ENCODE measurements at places on chromosomes 3 and 15. TPM values are rescaled to one million over a fixed set of nuclear protein-coding genes. Genes with fewer than 3 reads are reported as not detected.

GRCh38 chr3:127490271-127491023 is 100.1 kb downstream of the TPRA1 start:
- DNase-seq: no peak
- no peaks in the 10 kb centered on the region for H3K4me1 ChIP-seq
- H3K4me3 ChIP-seq: no peak overlapping the region
- H3K36me3 ChIP-seq: no peaks in the 10 kb centered on the region
- no peaks in the 10 kb centered on the region for H3K27me3 ChIP-seq

- H3K4me1 ChIP-seq: peaks cover 9% of the 10 kb centered on the region
- no peak for DNase-seq
- H3K27me3 ChIP-seq: no peaks in the 10 kb centered on the region
- H3K27ac ChIP-seq: no peak overlapping the region
- no peaks in the 10 kb centered on the region for H3K36me3 ChIP-seq
Measured at GRCh38 chr3:195236801-195237570, 34.0 kb downstream of the XXYLT1 start.

DNA sequence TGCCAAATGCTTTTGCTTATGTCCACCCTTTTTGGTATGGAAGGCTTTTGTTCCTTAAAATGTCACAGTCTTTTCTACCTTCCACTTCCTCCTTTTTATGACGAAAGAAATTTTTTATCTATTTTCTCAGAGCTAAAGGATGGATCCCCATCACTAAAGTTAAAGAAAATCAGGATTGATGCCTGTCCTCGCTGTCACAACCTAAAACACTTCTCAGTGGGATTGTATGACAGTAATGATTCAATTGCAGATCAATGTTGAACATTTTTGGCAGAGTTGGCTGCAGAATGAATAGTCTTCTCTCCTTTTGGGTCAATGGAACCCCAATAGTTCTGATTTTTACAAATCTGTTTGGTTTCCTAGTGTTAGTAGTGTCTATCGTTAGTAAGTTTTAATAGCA is 549.8 kb upstream of the ROBO2 start:
- no peaks in the 10 kb centered on the region for H3K4me1 ChIP-seq
- DNase-seq: no peak
- H3K36me3 ChIP-seq: no peaks in the 10 kb centered on the region
- no peak overlapping the region for H3K4me3 ChIP-seq

C3orf20 gene
- not detected for total RNA-seq

DNA sequence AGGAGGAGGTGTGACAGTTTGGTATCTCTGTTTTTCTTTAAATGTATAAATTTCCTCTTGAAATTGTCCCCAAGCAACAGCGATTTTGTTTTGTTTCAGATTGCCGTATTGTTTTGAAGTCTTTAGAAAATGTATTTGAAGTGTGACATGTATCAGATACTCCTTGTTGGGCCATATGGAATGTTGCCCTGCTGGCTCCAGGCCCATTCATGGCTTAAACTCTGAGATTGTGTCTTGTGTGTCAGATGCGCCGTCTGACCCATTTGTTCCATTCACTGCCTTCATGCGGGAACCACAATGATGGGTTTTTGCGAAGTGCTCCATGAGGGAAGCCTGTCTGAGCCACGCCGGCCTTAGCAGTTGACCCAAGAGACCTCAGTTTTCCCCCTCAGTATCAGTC is 75.2 kb upstream of the ADAMTSL3 start:
- no peaks in the 10 kb centered on the region for H3K36me3 ChIP-seq
- no peak for DNase-seq
- no peak overlapping the region for H3K27ac ChIP-seq
- H3K27me3 ChIP-seq: no peaks in the 10 kb centered on the region

DNA sequence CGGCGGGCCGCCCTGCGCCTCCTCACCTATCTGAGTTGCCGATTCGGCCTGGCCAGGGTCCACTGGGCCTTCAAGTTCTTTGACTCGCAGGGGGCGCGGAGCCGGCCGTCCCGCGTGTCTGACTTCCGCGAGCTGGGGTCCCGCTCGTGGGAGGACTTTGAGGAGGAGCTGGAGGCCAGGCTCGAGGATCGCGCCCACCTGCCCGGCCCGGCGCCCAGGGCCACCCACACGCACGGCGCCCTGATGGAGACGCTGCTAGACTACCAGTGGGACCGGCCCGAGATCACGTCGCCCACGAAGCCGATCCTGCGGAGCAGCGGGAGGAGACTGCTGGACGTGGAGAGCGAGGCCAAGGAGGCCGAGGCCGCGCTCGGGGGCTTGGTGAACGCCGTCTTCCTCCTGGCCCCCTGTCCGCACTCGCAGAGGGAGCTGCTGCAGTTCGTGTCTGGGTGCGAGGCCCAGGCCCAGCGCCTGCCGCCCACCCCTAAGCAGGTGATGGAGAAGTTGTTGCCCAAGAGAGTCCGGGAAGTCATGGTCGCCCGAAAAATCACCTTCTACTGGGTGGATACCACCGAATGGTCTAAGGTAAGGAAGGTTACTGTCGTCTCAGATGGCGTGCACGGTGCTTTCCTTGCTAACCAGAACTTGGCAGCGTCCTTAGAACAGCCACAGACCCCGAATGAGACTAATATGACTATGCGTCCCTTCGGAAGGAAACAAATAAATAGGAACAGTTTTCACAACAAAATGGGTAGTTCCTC is 567 bp downstream of the TICRR start:
- H3K27me3 ChIP-seq: no peaks in the 10 kb centered on the region
- no peak overlapping the region for H3K27ac ChIP-seq
- H3K4me3 ChIP-seq: no peak overlapping the region
- no peak for DNase-seq
- H3K36me3 ChIP-seq: no peaks in the 10 kb centered on the region

DNA sequence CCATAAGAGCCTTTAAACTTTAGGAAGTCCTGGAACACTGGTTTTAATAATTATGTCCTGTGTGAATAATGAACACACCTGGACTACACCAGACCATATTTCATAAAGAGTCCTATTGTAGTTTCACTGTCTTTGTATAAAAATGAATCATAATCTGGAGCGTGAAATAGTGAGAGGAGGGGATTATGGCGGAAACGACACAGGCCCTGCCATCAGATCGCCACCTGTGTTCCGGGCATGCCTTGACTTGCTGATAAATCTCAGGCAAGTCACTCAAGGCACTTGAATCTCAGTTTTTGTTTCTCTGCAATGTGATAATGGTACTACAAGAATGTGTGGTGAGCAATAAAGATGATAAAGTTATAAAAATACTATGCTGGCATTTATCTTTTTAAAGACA is 995.5 kb downstream of the MCTP2 start:
- H3K36me3 ChIP-seq: no peaks in the 10 kb centered on the region
- H3K4me1 ChIP-seq: no peaks in the 10 kb centered on the region
- no peak overlapping the region for H3K27ac ChIP-seq
- H3K4me3 ChIP-seq: no peak overlapping the region
- H3K27me3 ChIP-seq: no peaks in the 10 kb centered on the region

GRCh38 chr3:159039286-159039685 is 237.4 kb downstream of the MFSD1 start:
- no peaks in the 10 kb centered on the region for H3K36me3 ChIP-seq
- H3K27ac ChIP-seq: no peak overlapping the region
- no peaks in the 10 kb centered on the region for H3K4me1 ChIP-seq
- H3K4me3 ChIP-seq: no peak overlapping the region
- no peaks in the 10 kb centered on the region for H3K27me3 ChIP-seq
- DNase-seq: no peak

DNA sequence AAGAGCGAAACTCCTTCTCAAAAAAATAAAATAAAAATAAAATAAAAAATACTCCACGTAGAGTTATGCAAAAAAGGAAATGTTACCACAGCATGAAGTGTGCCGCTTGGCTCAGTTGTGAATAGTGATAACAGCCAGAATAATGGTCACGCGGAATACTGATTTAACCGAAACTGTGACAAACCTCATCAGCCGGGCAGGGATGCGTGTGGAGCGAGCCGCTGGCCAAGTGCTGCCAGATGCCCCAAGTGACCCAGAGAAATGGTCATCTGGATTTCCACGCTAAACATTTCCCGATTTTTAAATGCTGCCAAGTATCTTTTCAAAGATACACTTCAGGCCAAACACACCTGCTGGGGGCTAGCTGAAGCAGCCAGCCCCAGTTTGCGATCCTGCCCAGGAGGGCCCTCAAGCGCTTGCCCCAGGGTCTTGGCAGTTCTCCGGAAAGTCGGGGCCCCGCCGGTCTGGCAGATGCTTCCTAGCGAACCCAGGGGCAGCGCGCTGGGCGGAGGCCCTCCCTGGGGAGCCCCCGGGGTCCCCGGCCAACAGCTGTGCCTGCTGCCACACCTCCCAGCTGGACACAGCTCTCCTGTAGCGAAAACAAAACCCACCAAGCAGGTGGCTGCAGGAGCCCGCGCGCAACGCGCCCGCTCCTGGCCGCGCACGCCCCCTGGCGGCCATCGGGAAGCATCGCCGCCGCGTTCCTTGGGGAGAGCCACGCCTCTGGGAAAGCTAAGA is 35.1 kb downstream of the CMTM6 start:
- peak; percentile 83 for DNase-seq
- H3K36me3 ChIP-seq: no peaks in the 10 kb centered on the region
- H3K4me3 ChIP-seq: no peak overlapping the region
- peak overlapping the region; percentile 58 for H3K27ac ChIP-seq

DNA sequence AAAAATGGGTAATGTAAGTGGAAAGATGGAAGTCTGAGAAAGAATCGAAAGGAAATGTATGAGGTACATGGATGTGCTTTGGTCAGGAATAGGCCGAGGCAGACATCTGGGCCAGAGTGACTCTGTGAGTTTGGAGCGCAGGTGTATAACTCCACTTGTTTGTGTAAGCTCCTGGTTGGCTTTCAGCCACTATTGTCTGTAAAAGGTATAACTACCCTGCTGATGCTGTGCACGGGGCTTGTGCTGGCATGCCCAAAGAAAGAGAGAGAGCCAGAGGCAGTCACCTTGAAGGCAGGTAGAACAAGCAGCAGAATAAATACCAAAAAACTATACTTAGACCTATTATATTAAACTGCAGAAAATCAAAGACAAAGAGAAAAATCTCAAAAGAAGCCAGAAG is 32.7 kb upstream of the CD96 start:
- no peak overlapping the region for H3K27ac ChIP-seq
- H3K4me3 ChIP-seq: no peak overlapping the region
- H3K4me1 ChIP-seq: no peaks in the 10 kb centered on the region
- no peaks in the 10 kb centered on the region for H3K36me3 ChIP-seq

MELTF gene
- 3.0 TPM for total RNA-seq

POC1A gene
- 0.40 TPM for total RNA-seq

DNA sequence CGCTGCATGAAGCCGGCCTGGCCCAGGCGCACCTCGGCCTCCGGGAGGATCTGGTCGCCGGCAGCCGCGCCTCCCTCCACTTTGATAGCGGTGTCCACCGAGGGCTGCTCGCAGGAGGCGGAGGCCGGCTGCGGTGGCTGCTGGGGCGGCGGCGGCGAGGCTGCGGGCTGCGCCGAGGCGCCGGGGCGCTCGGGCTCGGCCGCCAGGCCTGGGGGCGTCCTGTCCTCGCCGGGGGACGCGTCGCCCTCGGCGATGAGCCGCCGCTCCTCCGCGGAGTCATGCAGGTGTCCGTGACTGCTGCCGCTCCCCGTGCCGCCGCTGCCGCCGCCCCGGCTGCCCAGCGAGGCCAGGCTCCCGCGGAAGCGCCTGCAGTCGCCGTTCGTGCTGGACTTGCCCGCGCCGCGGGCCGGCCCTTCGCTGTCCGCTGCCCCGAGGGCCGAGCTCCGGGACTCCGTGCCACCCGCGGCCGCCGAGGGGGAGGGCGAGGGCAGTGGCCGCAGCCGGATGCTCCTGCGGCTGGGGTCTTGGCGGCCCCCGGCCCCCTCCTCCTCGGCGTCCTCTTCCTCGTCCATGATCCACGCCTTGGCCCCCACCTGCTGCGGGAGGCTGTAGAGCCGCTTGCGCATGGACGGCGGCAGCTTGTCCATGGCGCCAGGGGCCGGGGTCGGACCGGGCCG is 996 bp downstream of the HCN4 start:
- no peaks in the 10 kb centered on the region for H3K36me3 ChIP-seq
- H3K27ac ChIP-seq: no peak overlapping the region
- H3K4me1 ChIP-seq: no peaks in the 10 kb centered on the region
- DNase-seq: no peak
- peaks cover 12% of the 10 kb centered on the region for H3K27me3 ChIP-seq
- H3K4me3 ChIP-seq: no peak overlapping the region

DNA sequence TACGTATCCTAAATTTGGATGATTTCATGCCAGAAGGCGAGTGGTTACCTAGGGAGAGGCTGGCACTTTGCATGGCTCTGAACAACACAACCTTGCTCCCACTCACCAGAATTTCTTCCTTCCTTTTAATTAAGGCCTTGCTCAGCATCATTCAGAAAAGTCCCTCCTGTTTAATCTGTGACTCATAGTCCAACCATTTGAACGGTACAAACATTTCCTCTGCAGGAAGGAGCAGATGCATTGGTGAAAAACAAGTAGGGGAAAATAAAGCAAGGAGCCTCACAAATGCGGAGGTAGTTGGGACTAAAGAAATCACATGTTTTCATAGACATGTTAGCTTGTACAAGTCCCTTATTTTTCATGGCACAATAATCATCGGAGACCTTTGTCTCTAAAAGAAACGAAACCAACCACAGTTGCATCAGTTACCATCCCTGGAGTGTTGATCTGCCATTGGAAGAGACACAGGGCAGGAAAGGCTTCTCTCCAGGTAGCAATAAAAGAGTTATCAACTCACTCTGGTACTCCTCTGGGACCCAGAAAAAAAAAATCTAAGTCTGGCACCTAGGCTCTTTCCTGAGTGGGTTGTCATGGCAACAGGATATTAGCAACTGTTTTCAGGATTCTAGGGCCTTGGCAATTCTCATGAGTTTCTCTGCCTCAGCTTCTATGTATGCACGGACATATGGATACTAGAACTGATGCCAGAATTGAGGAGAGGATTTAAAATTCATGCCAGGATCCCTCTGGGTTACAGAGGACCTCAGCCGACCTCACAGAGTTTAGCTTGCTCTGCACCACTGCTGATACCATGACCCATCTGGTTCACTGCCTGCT is 255.4 kb upstream of the ARPP21 start:
- H3K4me3 ChIP-seq: no peak overlapping the region
- H3K27me3 ChIP-seq: no peaks in the 10 kb centered on the region
- no peak for DNase-seq
- no peak overlapping the region for H3K27ac ChIP-seq
- H3K36me3 ChIP-seq: no peaks in the 10 kb centered on the region
- no peaks in the 10 kb centered on the region for H3K4me1 ChIP-seq

STAC gene
- total RNA-seq: 1.3 TPM

DNA sequence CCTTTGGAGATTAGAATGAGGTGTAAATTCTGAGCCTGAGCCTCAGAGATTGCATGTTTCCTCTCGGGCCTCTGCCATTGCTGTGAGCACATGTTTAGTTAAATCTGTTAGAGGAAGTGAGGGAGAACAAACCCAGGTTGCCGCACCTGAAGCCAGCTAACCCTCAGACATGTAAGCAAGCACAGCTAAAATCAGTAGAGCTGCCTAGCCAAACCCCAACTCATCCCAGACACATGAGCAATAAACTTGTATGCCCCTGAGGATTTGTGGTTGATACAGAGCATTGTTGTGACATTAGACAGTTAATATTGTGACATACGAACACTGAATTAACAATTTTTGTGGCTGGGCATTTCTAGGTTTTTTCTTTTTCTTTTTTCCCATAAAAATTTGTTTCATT is 41.9 kb downstream of the NMD3 start:
- peaks cover 4% of the 10 kb centered on the region for H3K4me1 ChIP-seq
- no peak overlapping the region for H3K27ac ChIP-seq
- no peak for DNase-seq
- H3K36me3 ChIP-seq: no peaks in the 10 kb centered on the region

- no peaks in the 10 kb centered on the region for H3K27me3 ChIP-seq
- no peak for DNase-seq
- H3K4me3 ChIP-seq: no peak overlapping the region
- H3K4me1 ChIP-seq: no peaks in the 10 kb centered on the region
- H3K36me3 ChIP-seq: no peaks in the 10 kb centered on the region
Measured at GRCh38 chr3:10329495-10330015, 8.6 kb upstream of the SEC13 start.

All from thyroid gland (tissue), 4 donors.